Mesenteric fat pad (tissue), 1 donor: ENCODE measurements at places on chromosomes 6 and 20. TPM values are rescaled to one million over a fixed set of nuclear protein-coding genes. Genes with fewer than 3 reads are reported as not detected.

DNA sequence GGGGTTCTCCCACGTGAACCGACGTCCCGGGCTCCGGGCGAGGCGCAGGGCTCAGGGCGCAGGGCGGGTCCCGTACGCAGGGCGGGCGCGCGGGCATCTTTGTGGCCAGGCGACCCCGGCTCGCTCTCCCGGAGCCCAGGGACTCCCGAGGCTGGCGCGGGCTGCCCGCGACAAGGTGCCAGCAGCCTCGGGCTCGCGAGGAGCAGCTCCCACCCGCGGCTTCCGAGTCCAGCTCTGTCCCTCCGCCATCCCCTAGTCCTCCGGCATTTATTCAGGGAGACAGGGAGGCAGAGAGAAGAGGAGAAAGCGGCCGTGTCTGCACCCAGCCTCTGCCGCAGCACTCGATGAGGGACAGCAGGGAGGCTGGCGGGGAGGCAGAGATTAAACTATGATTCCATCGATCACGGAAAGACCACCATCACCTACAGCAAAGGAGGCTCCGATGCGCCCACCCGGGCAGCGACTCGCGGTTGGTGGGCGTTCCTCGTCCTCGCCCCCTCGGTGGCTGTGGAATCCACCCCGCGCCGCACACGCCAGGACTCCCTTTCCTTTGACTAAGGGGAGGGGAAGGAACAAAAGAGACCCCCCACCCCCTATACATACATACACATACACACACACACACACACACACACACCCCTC is 1.1 kb downstream of the RGS17 start:
- DNase-seq = no peak

DNA sequence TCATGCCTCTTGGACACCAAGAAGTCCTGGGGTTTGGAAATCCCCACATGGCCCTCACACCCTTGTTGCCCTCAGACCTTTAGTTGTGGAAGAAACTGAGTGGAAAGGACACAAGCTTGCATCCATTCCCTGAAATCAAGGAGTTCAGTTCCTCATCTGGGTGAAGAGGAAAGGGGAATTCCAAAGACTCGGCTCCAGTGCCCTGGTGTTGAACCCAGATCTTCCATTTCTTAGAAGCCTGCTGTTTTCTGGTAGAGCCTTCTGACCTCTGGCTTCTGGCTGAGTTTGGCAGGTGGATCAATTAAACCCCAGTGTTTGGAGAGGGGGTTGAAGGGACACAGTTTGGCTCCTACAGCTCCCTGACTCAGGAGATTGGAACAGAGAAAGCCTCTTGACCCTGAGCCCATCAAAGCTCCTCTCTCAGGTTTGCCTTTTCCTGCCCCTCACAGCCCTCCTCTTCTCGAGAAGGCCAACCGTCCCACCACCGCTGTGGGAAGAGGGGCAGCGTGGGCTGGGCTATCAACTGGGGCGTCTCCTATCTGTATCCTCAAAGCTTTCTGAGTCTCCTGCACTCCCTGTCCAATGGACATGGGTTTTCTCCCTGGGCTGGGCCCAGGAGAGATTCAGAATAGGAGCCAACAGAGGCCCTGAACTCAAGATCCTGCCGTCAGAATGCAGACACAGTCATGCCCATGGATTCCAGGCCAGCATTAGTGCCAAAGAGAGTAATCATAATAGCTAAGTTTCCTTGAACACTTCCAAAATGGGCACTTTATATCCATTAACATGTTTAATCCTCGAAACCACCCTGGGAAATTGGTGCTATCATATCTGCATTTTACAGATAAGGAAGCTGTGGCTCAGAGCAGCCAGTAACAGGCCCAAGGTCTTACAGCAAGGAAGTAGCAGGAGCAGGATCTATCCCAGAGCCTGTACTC is 146.2 kb downstream of the VEGFA start:
- no peak for DNase-seq

DNA sequence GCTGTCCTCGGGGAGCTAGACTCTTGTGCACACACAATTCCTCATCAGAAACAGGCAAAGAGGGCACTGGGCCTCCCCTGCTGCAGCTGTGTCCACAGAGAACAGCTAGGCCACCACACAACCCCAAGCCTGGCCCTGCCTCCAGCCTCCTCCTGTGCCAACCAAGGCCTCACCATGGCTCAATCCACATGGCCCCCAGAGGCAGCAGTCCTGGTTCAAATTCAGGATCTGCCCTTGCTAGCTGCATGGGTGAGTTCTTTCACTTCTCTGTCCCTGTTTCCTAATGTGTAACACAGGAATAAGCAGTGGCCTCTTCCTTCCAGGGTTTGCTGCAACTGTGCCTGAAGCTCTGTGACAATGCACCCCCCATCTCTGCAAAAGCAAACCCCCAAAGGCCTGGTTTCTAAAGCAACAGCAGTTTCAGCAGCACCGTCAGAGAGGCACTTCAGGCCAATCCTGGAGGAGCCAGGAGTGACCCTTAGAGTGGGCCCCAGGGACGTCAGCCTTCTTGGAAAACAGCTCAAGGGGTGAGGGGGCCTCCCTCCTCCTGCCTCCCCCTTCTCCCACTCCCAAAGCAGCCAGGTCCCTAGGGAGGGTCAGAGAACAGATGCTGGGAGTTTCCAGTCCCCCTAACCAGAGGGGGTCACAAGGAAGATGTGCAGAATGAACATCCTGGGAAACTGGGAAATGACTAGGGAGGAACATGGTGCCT is 2.2 kb downstream of the ADISSP start:
- no peak for DNase-seq

GRCh38 chr20:2283706-2284423 is 11.9 kb upstream of the TGM3 start:
- DNase-seq = no peak

DNA sequence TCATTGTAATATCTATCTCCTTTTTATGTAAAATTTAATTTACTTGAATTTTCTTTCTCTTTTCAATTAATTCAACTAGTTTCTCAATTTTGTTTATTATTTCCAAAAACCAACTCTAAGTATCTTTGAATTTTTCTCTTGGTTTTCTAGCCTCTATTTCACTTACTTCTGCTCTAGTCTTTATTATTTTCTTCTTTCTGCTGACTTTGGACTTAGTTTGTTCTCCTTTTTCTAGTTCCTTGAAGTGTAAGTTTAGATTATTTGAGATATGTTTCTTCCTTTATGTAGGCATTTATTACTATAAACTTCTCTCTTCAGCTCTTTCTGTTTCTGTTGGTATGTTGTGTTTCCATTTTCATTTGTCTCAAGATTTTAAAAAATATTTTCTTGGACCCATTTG is 70.8 kb downstream of the TNFAIP3 start:
- no peak for DNase-seq

GRCh38 chr6:12327391-12327790 is 37.2 kb downstream of the EDN1 start:
- DNase-seq = no peak

DNA sequence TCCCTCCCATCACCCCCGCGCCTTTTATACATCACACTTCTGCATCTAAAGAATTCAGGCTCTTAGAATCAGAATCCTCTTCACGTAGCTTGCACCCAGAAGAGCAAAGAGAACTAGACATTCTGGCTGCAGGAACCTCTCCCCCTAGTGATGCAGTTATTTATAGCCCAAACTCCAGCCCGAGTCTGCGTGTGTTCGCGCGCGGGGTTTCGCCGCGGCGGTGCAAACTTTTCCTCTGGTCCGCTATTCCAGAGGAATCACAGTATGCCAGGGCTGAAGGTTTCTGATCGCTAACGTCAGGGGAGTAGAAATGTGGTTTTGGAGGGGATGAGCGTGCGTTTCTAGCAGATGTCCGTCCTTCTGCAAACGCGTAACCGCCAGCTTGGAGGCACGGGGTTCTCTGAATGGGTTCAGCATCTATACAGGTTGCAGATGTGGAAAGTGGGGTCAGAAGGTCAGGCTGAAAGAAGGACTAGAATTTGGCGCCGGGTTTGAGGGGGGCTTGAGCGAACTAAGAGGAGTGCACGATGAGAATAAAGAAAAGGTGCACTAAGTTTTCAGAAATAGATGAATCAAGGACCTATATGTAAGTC is 1.8 kb downstream of the EPHA7 start:
- no peak for DNase-seq

GRCh38 chr6:117137711-117138110 is 127.6 kb upstream of the VGLL2 start:
- DNase-seq = no peak

DNA sequence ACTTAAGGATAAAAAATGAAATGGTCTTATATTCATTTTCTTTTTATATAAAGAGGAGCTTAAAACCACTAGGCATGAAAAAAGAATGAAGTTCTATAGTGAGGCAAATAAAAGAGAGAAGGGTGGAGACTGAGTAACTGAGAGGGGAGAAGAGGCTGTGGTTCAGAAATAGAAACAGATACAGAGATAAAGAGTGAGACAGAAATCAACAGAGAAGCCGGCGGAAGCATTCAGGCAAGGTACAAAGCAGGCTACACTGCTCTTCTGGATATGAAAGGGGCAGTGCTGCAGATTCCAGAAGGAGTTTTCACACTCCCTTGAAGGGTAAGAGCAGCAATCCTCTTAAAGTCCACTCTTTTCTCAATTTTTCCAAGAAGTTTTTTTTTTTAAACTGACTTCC is 29.9 kb downstream of the NFATC2 start:
- DNase-seq = no peak

GRCh38 chr6:130307752-130308361 is 58.0 kb upstream of the TMEM200A start:
- DNase-seq = no peak

- no peak for DNase-seq
Measured at GRCh38 chr20:7728338-7728737, 211.9 kb downstream of the HAO1 start.

GRCh38 chr6:157838718-157839430 is 15.8 kb downstream of the SNX9 start:
- DNase-seq = no peak

The RIPPLY2 gene
- not detected for total RNA-seq

The TCP11 gene
- not detected for total RNA-seq

The DAAM2 gene
- 83.8 TPM for total RNA-seq

The FGD2 gene
- total RNA-seq = 32.6 TPM

The CLIC5 gene
- 8.2 TPM for total RNA-seq
